Type B pancreatic cell (in vitro differentiated cells): ENCODE measurements at places on chromosomes 2 and 18.

- DNase-seq = no peak
Observed at GRCh38 chr2:120770176-120770575, 34.5 kb downstream of the GLI2 start.

- no peak for DNase-seq
Observed at GRCh38 chr2:7032371-7032770, 115.2 kb downstream of the RNF144A start.

- no peak for DNase-seq
Observed at GRCh38 chr2:147133286-147133908, 711.4 kb upstream of the ACVR2A start.

GRCh38 chr2:169072163-169072925 is 3.0 kb downstream of the DHRS9 start:
- DNase-seq = no peak

DNA sequence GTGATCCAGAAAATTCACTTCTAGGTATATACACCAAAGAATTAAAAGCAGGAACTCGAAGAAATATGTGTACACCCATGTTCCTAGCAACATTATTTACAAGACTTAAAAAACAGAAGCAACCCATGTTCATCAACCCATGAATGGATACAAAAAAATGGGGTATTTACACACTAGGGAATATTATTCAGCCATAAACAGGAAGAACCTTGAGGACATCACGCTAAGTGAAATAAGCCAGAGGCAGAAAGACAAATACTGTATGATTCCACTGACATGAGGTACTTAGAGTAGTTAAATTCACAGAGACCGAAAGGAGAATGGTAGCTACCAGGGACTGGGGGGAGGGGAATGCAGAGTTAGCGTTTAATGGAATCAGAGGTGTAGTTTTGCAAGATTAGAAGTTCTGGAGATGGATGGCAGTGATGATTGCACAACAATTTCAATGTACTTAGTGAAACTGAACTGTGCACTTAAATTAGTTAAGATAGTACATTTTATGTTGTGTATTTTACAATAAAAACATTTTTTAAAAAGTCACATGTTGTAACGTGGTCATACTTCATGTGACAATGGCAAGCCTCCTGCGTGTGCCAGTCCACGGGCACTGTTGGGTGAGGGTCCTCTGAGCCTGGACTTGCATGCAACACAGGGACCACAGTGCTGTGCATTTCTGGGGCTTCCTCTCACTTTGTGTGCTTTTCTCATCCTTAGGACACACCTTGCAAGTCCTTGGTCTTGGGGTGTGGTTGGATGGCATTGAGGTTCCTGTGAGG is 206.1 kb upstream of the HDAC4 start:
- no peak for DNase-seq

- no peak for DNase-seq
Observed at GRCh38 chr2:45984896-45985473, 312.2 kb upstream of the EPAS1 start.

DNA sequence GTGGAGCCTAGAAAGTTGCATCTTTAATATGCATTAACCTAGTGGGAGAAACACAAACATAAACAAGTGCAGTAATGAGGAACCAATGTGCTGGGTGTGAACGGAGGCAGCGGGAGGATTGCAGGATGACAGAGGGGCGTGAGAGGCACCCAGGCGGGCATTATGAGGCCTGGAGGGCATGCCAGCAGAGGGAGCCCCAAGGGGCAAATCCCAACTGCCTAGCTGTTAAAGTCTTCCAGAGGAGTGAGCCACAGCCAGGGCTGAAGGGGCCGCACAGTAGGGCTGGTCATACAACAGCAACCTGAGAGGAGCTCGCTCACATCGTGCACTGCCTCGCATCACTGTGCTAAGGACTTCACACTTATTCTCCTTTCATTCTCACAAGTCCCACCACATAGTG is 13.3 kb upstream of the PRELID3A start:
- DNase-seq = no peak

- DNase-seq = no peak
Observed at GRCh38 chr2:70046534-70046933, 40.7 kb upstream of the PCBP1 start.

DNA sequence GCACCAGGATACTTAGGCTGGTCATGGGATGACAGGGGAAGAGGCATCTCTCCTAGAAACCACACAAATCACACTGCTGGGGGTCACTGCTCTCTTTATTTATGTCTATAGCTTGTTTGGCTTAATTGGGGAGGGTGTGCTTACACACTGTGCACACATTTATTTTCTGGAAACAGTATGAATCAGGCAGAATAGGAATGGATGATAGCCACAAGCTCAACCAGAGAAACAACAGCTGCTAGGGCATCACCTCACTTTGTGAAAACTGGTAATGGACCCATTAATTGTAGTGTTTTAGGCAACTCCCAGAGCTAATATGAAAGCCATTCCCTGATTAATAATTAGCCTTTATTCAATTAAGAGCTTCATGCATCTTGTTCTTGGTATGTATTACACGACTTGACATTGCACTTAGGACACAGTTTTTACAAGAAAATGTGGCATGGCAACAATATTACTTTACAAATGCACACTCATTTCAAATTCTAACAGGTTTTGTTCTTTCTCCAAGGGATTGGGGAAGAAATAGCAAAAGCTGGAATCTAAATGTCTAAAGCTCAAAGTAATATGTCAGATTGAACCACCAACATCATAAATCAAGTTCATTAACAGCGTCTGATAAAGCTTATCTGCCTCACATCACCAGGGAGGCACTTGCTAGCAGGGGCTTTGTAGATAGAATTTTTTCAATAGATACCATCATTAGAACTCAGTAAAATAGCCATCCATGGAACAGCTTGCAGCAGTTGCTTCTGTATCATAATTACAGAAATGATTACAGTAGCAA is 361.9 kb upstream of the FSHR start:
- no peak for DNase-seq

- no peak for DNase-seq
Observed at GRCh38 chr18:70385474-70385873, 96.6 kb downstream of the SOCS6 start.

GRCh38 chr2:232363784-232364615 is 14.6 kb upstream of the ALPP start:
- DNase-seq = no peak

- DNase-seq = no peak
Observed at GRCh38 chr2:56681659-56682396, 498.0 kb downstream of the CCDC85A start.

DNA sequence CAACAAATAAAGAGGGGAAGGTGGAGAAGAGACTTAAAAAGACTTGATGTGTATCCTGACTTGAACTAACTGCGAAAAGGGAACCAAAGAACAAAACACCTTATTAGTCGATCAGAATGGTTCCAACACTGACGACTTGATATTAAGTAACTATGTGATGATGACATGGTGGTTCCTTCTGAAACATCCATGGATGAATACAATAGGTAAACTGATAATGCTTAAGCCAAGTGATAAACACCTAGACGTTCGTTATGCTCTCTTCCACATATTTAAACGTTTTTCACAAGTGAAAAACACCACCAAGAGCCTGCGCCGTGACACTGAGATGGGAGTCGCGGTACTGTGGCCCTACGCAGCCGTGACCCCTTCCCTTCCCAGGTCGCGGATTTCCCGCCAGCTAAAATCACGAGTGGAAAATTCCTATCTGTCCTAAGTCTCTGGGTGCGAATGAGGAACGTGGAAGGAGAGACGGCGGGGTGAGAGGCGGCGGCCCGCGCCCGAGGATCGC is 797 bp downstream of the TTC32 start:
- DNase-seq = no peak

- no peak for DNase-seq
Observed at GRCh38 chr2:152894051-152894450, 175.6 kb downstream of the ARL6IP6 start.

DNA sequence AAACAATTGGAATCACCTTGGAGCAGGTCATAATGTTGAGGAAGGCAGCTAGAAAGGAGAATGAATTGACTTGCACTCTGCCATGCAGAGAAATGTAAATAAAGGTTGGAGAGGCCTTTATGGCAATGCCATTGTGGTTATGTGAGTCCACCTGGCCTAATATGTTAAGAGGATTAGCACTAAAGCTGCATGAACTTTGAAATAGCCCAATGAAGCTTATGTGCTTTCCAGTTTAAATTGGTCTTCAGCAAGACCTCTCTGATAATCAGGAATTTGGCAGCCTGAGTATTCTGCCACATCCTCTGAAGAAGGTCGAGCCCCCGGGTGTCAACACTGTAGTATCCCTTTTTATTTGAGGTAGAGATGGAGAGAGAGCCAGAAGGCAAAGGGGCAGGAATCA is 464.9 kb downstream of the CDH2 start:
- no peak for DNase-seq

- no peak for DNase-seq
Observed at GRCh38 chr2:23008440-23008839, 376.5 kb upstream of the KLHL29 start.

DNA sequence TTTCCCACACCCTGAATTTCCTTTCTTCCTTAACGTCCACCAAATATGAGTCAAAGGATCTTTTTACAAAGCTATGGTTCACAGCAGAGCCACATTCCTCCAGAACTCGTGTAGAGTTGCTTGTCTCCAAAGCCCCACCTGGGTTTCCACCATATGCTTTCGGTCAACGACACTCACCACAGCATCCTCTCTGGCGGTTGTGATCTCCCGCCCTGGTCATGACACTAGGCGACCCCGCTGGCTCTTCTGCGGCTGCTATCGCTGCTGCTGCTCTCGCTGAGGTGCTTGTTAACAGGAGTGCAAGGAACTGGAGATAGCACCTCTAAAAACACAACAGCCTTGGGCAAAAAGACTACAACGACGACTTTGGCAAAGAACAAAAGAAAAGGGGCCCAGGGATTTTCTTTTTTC is 340 bp downstream of the SLC40A1 start:
- no peak for DNase-seq

DNA sequence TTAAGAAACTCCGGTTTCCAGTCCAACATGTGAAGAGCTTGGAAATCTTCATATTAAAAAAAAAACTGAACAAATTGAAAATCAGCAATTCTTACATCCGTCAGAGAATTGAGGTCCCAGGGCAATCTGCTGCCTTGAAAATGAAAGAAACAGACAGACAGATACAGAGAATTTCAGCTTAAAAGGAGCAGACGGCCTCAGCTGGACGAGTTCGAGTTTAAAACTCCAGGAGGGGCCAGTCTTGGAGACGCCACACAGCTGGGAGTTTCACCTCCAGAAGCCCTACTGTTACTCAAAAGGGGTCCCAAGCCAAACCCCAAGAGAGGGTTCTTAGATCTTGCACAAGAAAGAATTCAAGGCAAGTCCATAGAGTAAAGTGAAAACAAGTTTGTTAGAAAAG is 226.5 kb upstream of the ARL4C start:
- DNase-seq = no peak

DNA sequence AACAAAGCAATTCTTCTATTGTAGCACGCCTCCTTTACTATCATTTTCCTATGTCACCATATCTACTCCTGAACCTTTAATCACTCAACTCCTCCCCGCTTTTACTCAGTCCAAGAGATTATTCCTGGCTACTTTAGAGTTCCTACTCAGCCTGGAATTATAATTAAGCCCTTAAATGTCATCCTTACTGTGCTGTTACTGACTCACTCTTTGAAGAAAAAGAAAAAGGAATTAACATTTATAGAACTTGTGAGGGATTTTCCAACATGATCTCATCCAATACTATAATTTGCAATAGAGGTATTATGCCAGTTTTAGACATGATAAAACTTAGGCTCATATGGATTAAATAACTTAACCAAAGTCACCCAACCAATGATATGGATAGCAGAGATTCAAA is 61.7 kb downstream of the CCDC88A start:
- DNase-seq = no peak

DNA sequence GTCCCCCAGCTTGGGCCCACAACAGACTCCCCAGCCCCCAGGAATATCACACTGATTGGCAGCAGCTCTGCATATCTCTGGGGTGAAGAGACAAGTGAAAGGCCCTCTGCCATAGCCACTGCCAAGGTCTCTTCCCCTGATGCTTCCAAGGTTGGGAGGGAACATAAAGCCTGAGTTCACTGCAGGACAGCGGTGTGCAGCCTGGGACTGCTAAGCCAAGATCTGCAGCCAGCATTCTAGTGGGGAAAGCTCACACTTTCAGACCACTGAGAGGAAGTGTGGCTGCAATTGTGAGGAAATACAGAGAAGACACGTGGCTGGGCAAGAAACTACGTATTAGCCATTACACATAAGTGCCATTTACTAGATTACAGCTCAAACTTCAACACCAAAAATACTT is 100.7 kb downstream of the MAIP1 start:
- DNase-seq = no peak
